Chondrocyte (in vitro differentiated cells): ENCODE measurements at places on chromosomes 2 and 18. TPM values are rescaled to one million over a fixed set of nuclear protein-coding genes. Genes with fewer than 3 reads are reported as not detected.

The SRD5A2 gene
- not detected in 3 replicates for total RNA-seq

The NYAP2 gene
- total RNA-seq, result 0.05 TPM in 1 of 3 replicates, not detected in the others

The COLEC12 gene
- total RNA-seq, result 2.1 to 17.8 TPM (median 2.2 TPM) in 3 replicates

The PELI1 gene
- total RNA-seq, result 15.9 to 24.4 TPM (median 22.7 TPM) in 3 replicates

The CCDC138 gene
- 2.9 to 5.9 TPM (median 4.1 TPM) in 3 replicates for total RNA-seq

The AMER3 gene
- not detected in 3 replicates for total RNA-seq
